ENCODE measurements at places on chromosomes 5 and 9.
A peak's percentile ranks its signal among the peaks of the same experiment; 100 is the strongest.

- DNase-seq: no peak
These were observed 126.7 kb downstream of the DCP2 start for GRCh38 chr5:113103330-113103729.

DNA sequence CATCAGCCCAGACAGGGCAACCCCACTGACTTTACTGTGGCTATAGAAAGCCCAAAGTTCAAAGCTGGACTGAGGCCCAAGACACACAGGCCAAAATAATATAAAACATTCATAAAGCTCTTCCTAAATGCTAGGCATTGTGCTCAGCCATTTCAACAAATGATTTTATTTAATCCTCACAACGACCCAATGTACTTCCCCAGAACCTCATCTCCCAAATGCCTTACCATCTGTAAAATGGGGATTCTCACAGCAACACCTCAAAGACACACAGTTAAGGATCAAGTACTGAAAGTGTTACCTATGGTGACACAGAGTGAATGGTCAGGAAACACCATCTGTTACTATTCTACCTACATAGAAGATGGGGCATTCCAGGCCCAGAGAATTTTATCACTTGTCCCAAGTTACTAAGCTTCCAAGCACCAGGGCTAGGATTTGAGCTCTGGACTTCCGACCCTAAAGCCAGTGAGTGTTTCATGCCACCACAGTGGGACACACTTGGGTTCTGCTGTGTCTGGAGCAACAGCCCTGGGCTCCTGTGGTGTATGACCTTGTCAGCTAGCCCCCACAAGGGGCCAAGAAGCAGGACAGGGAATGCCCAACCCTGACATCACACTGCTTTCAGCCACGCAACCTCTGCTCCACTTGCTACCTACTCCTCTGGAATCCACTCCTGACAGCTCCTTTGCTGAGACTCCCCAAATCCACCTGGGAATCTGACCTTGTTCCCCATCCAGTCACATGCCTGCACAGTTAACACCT, 15.1 kb downstream of the SHB start:
- no peak for DNase-seq

DNA sequence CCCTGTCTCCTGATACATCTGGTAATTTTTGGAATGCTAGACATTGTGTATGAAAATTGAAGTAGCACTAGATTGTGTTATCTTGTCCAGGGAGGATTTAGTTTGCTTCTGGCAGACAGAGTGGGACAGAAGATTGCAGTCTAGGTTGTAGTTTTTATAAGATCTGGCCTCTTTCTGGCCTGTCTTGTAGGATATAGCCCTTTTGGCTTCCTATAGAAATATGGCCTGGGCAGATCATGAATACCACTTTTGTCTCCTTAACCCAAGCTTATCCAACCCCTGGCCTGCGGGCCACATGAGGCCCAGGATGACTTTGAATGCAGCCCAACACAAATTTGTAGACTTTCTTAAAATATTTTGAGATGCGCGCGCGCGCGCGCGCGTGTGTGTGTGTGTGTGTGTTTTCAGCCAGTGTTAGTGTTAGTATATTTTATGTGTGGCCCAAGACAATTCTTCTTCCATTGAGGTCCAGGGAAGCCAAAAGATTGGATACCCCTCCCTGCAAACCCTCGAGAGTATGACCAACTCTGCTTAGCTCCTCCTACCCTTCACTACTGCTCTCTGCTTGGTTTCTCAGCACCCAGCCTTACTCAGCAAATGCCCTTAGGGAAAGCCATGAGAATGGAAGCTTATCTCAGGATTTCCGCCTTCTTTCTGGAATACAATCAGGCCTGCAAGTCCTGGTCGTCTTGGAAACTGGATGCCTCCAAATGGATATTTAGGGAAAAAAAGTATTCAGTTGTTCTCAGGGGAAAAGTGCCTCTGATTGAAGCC, 26.5 kb downstream of the ANKRD33B start:
- DNase-seq: no peak

- no peak for DNase-seq
These were observed 108.9 kb downstream of the WNK2 start for GRCh38 chr9:93292664-93293328.

GRCh38 chr5:133969654-133970324, 1.4 kb upstream of the C5orf15 start:
- DNase-seq: no peak

DNA sequence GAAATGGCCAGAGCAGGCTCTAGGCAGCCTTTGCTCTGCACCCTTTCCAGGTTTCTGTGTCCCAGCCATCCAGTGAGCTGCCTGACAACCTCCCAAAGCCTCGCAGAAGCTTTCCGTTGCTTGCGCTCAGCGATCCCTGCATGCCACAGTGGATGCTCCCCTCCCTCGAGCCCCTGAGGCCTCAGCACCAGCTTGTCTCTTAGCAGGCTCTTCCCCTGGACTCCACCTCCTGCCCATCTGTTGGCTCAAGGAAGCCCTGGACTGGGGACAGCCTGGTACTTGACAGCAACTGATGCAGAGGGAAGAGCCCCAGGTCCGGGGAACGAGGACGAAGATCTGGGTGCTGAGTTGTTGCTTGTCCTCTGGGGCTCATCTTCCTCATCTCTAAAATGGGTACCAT, 23.2 kb downstream of the TSPAN17 start:
- DNase-seq: no peak

DNA sequence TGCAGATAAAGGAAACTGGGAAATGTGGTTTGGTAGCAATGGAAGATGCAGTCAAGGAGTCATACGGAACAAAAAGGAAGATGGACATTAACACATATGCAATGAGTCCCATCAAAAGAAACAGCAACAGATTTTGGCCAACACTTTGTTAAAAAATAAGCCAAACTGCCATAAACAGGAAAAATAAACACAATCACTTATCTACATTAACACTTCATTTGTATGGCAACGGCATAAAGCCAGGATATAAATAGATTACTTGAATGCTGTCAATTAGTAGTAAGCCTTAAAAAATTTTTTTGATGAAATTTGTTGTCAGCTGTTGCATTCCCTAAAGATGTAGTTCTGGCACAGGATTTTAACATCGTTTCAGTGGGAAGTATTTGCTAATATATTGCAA, 190.8 kb downstream of the CDH12 start:
- no peak for DNase-seq

DNA sequence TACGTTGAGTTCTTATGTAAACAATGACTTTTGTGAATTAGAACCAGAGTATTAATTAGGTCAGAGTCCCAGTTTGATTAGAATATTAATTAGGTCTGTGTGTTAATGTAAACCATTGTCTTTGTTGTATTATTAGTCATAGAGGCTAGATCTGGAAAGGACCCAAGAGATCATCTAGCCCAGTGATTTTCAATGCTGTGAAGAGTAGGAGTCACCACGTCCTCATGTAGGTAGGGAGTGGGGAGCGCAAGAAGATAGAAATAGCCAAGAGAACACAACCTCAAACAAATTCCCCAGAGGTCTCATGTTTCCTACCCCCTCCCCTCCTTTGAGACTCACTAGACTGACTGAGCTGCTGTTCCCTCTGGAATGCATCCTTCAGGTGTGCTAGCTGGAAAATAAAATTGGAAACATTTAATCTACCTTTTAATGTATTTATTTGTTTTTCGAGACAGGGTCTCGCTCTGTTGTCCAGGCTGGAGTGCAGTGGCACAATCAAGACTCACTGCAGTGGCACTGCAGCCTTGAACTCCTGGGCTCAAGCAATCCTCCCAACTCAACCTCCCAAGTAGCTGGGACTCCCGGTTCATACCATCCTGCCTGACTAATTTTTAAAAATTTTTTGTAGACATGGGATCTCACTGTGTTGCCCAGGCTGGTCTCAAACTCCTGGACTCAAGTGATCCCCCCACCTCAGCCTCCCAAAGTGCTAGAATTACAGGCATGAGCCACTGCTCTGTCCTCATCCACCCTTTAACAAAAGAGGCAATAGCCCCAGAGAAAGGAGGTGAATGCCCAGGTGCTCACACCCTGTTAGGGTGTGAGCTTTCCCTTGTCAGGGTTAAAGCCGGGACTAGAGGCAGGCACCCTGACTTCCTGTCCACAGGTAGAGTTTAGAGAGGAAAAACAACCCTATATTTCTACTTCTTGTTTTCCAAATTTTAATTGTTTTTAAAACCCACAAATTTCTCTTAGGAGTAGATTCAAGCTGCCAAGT, 92.9 kb downstream of the INIP start:
- no peak for DNase-seq

DNA sequence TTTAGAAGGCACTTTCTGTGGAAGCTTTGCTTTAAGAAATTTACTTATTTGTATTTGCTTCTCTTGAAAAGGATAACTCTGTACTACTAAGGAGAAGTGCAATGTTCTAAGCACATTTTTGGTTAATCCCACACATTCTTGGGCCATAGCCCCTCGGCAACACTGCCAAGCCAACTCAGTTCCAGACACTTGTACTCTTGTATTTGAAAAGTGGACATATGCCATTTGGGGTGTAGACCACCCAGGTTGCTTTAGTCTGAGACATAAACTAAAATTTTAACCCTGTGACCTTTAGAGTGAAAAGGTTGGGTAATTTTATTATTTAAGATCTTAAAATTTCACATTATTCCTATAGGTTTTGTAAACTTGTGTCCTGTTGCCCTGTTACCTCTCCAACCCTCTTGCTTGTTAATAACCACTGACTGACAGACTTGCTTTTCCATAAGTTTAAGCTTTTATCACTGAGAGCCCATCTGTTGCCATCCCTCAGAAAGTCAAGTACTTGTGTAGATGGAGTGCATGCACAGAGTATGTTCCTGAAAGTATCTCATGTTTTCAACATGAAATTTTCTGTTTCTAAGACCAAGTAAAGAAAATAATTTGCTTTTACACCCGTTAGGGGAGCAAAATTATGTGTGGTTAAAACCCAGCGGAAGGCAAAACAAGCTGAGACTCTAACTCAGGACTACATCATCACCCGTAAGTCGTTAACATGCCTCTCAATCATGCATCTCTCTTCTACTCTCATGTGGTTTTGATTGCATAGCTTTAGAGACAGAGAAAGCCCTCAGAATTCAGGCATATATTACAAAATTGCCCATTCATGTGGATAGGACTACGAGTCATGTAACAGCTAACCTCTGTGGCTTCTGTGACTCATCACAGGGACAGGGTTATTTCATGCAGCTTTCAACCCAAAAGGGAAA, 117.3 kb downstream of the GDNF start:
- DNase-seq: peak; percentile 24

GRCh38 chr5:146799231-146799630, 79.3 kb downstream of the PPP2R2B start:
- no peak for DNase-seq

GRCh38 chr5:163913548-163913947, 408.1 kb downstream of the MAT2B start:
- no peak for DNase-seq

GRCh38 chr5:124746916-124747790, 714 bp upstream of the ZNF608 start:
- DNase-seq: no peak

DNA sequence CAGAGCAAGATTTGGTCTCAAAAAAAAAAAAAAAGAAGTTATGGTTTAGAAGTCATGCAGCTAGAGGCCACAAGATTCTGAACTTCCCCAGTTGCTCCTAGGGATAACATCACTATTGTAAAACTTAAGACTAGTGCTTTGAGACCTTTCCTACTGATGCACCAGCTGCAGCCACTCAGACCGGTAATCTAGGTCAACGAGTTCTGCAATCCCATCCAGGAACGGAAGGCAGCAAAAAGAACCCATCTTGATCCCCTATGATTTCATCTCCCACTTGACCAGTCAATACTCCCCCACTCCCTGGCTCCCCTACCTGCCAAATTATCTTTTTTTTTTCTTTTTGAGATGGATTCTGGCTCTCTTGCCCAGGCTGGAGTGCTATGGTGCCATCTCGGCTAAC, 46.9 kb upstream of the TTC39B start:
- no peak for DNase-seq
